ENCODE measurements at places on chromosomes 6 and 20.

DNA sequence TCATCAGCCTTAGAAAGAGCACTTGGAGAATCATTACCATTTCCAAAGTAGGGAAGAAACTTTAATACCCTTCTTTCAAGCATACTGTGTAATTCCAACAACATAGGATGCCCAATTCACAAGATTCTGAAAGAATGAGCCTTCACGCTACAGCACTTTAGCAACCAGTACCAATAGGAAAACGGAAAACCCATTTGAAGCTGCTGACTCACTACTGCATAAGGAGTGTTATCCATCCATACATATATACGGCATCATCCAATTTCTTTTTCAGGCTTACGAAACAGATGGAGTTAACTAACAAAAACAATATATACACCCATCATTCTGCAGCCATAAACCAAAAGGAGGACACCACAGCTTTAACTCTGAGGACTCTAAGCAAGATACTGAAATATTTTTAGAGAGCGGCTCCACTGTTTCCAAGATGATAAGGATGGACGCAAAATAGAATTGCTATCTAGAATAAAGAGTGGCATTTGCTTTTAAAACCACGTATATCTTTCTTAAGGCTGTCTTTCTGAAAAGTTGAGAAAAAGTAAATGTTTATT, 24.9 kb downstream of the FYN start:
- H3K27ac ChIP-seq, result no peak overlapping the region
- DNase-seq, result no peak
- no peaks in the 10 kb centered on the region for H3K27me3 ChIP-seq
- peaks cover 72% of the 10 kb centered on the region for H3K4me1 ChIP-seq
- no peaks in the 10 kb centered on the region for H3K36me3 ChIP-seq
- H3K4me3 ChIP-seq, result no peak overlapping the region

- H3K27me3 ChIP-seq, result no peaks in the 10 kb centered on the region
- DNase-seq, result no peak
- no peak overlapping the region for H3K27ac ChIP-seq
- H3K4me1 ChIP-seq, result no peaks in the 10 kb centered on the region
- H3K36me3 ChIP-seq, result no peaks in the 10 kb centered on the region
These were observed 90.0 kb downstream of the PLG start for GRCh38 chr6:160791981-160792418.

DNA sequence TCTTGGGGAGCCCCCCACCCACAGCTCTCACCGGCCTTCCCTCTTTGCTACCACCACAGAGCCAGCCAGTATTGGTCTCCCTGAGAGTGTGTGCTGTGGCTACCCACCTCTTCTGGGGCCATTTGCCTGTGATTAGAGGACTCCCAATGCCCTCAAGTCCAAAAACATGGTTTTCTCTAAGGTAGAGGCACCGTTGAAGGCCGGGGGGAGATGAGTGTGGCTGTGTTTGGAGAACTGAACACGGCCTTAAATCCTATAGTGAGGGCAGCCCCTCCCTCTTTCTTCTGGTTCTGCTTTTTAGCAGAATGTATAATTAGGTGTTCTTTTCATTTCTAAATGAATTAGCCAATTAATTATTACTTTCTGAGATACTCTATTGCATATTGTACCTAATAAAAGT, 2.5 kb downstream of the CCR6 start:
- H3K27ac ChIP-seq, result no peak overlapping the region
- no peaks in the 10 kb centered on the region for H3K27me3 ChIP-seq
- H3K4me3 ChIP-seq, result no peak overlapping the region
- DNase-seq, result no peak
- peaks cover 4% of the 10 kb centered on the region for H3K36me3 ChIP-seq

GRCh38 chr6:118968416-118968815, 33.5 kb upstream of the MCM9 start:
- H3K4me1 ChIP-seq, result no peaks in the 10 kb centered on the region
- no peaks in the 10 kb centered on the region for H3K36me3 ChIP-seq
- no peaks in the 10 kb centered on the region for H3K27me3 ChIP-seq

GRCh38 chr6:144478483-144478882, 193.3 kb downstream of the UTRN start:
- H3K27ac ChIP-seq, result no peak overlapping the region
- DNase-seq, result no peak
- no peak overlapping the region for H3K4me3 ChIP-seq
- peaks cover 48% of the 10 kb centered on the region for H3K36me3 ChIP-seq
- H3K27me3 ChIP-seq, result no peaks in the 10 kb centered on the region
- H3K4me1 ChIP-seq, result no peaks in the 10 kb centered on the region

DNA sequence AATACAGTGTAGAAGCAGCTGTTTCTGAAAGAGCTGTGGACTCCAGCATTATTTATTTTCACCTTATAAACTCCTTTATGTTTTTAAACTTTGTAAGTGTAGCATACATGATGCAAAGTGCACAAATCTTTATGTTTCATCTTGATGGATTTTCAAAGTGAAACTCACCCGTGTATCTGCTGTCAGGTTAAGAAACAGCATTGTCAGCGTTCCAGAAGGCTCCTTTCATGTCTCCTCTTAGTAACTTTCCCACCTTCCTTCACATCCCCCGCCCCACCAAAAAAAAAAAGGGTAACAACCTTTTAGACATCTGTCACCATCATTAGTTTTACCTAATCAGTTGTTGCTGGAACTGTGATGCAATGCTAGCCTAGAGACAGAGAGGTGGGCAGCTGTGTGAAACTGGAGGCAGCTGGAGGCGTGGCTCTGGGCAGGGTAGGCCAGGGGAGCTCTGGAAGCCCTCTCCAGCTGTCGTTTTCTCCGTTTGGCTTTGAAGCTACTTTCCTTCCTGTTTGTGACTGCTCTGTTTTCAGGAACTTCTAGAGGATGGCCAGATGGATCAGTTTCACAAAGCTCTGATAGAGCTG, 7.2 kb downstream of the ACTR5 start:
- H3K4me3 ChIP-seq, result no peak overlapping the region
- H3K27me3 ChIP-seq, result no peaks in the 10 kb centered on the region
- H3K27ac ChIP-seq, result no peak overlapping the region
- DNase-seq, result no peak
- no peaks in the 10 kb centered on the region for H3K4me1 ChIP-seq

DNA sequence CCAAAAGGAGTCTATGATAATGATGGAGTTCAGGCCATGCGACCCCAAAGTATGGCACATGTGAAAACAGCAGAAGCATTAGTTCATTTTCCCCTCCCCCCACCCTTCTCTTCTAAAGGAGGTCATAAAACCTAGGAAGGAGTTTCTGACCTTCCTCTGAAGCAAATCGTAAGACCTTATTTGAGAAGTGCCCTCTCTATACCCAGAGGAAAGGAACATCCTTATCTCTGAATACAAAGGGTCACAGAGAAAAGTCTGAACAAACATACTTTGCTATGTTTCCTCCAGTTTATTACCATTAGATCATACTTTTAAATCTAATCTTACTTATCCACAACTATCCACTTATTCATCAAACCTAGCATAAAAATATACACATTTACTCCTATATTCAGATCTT, 48.6 kb downstream of the SLX4IP start:
- H3K4me1 ChIP-seq, result no peaks in the 10 kb centered on the region
- DNase-seq, result no peak
- no peaks in the 10 kb centered on the region for H3K36me3 ChIP-seq
- no peaks in the 10 kb centered on the region for H3K27me3 ChIP-seq
- no peak overlapping the region for H3K4me3 ChIP-seq

DNA sequence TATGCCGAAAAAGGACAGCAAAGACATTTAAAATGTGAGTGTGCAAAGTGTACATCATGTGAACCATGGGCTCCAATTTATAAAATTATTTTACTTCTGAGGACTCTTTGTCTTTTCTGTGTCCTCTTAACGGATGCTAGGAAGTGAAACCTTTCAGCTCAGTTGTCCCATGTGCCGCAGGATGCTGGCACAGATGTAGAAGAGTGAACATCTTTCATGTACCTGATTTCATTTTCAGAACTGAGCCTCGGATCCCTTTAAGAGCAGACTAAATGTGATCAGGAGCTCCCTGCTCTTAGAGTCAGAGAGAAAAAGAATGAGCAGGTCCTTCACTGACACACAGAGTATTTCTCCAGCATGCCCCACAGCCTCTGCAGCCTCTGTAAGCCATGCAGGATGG, 27.6 kb upstream of the FUCA2 start:
- DNase-seq, result no peak
- peaks cover 56% of the 10 kb centered on the region for H3K4me1 ChIP-seq
- H3K36me3 ChIP-seq, result no peaks in the 10 kb centered on the region
- peak overlapping the region; percentile 69 for H3K4me3 ChIP-seq
- peak overlapping the region; percentile 59 for H3K27ac ChIP-seq
- no peaks in the 10 kb centered on the region for H3K27me3 ChIP-seq

GRCh38 chr6:43635387-43636307, at the start of gene MAD2L1BP:
MAD2L1BP (plus strand) TSS chr6:43635840; CDS start chr6:43635876, 36 bp downstream.
- peaks cover 25% of the 10 kb centered on the region for H3K4me1 ChIP-seq
- no peaks in the 10 kb centered on the region for H3K27me3 ChIP-seq
- H3K36me3 ChIP-seq, result peaks cover 7% of the 10 kb centered on the region

- DNase-seq, result no peak
- no peaks in the 10 kb centered on the region for H3K36me3 ChIP-seq
- no peak overlapping the region for H3K4me3 ChIP-seq
- H3K4me1 ChIP-seq, result no peaks in the 10 kb centered on the region
- H3K27me3 ChIP-seq, result no peaks in the 10 kb centered on the region
- no peak overlapping the region for H3K27ac ChIP-seq
These were observed 18.9 kb downstream of the SIRPD start for GRCh38 chr20:1538655-1539054.

Measured in effector memory CD4-positive, alpha-beta T cell (primary cell).